ENCODE measurements at places on chromosomes 5 and 9. TPM values are rescaled to one million over a fixed set of nuclear protein-coding genes. Genes with fewer than 3 reads are reported as not detected.
A peak's percentile ranks its signal among the peaks of the same experiment; 100 is the strongest.

GRCh38 chr9:16729651-16730050, 140.8 kb downstream of the BNC2 start:
- H3K27me3 ChIP-seq = peaks cover 40% of the 10 kb centered on the region
- peaks cover 8% of the 10 kb centered on the region for H3K4me1 ChIP-seq
- no peak overlapping the region for H3K4me3 ChIP-seq
- DNase-seq = no peak
- peaks cover 5% of the 10 kb centered on the region for H3K36me3 ChIP-seq

DNA sequence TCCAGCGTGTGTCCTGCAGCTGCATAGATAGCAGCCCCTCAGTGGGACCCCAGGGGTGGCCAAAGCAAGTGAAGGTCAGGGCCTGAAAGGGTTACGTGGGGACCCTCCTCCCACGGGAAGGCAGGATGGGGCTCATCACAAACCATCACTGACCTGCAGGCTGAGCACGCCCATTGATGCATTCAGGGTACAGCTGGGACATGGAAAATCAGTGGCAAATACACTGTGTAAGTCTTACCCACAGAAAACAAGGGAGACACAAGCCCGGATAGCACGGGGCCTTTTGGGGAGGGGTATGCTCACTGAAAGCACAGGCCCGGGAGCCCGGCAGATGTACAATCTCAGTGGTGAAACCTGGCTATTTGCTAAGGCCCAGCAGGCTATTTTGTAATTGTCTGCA, 49.1 kb downstream of the SEMA4D start:
- no peaks in the 10 kb centered on the region for H3K27me3 ChIP-seq
- peaks cover 98% of the 10 kb centered on the region for H3K4me1 ChIP-seq
- H3K36me3 ChIP-seq = peaks cover 17% of the 10 kb centered on the region
- peak overlapping the region; percentile 97 for H3K27ac ChIP-seq

GRCh38 chr5:10593531-10594181, 29.8 kb downstream of the ANKRD33B start:
- H3K36me3 ChIP-seq = peaks cover 10% of the 10 kb centered on the region
- DNase-seq = no peak
- no peaks in the 10 kb centered on the region for H3K4me1 ChIP-seq
- H3K4me3 ChIP-seq = no peak overlapping the region
- no peak overlapping the region for H3K27ac ChIP-seq
- H3K27me3 ChIP-seq = peaks cover 16% of the 10 kb centered on the region

NME5 gene
- polyA plus RNA-seq = not detected

DNA sequence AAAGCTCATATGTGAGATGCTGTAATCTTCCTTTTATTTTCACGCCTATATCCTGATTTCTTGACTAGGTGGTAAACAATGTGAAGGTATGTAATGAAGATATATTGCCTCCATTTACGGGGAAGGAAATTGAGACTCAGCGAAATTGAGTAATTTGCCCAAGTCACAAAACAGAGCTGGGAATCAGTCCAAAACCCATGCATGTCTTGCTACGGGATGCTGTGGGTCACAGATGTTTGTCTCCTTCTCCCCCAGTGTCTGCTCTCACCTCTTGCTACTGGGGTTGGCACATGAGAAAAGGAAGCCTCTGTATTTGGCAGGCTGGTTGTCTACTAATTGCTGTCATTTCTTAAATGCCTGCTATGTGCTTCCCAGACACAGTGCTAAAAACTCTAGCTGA, 53.7 kb upstream of the TEX48 start:
- no peaks in the 10 kb centered on the region for H3K36me3 ChIP-seq
- H3K4me1 ChIP-seq = peaks cover 28% of the 10 kb centered on the region
- H3K4me3 ChIP-seq = peak overlapping the region; percentile 55
- DNase-seq = no peak
- no peak overlapping the region for H3K27ac ChIP-seq

DNA sequence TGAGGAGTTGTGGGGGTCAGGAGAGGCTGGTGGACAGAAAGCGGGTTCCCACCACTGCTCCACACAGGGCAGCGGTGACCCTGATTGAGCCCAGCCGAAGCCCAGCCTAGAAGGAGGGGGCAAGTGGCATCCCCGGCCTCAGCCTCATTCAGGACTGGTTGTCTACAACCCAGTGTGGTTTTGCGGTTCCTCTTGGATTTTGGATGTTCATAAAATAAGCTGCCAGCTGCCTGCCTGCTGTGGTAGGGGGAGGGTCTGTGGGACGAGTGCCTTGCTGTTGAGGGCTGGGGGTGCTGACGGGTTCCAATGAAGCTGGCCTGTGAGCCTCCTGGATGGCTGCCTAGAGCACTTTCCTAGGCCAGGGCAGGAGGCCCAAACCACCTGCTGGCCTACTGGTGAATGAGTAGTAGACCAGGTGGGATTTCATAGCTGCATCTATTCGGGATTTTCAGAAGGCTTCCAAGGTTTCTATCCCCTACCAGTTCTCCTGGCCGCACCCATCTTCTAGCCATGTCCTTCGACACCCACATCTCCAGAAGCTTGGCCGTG, 102.4 kb downstream of the NDFIP1 start:
- H3K27ac ChIP-seq = no peak overlapping the region
- H3K36me3 ChIP-seq = no peaks in the 10 kb centered on the region
- no peak for DNase-seq
- no peaks in the 10 kb centered on the region for H3K4me1 ChIP-seq
- H3K27me3 ChIP-seq = peaks cover 2% of the 10 kb centered on the region
- no peak overlapping the region for H3K4me3 ChIP-seq

RNF180 gene
- not detected for polyA plus RNA-seq

DNA sequence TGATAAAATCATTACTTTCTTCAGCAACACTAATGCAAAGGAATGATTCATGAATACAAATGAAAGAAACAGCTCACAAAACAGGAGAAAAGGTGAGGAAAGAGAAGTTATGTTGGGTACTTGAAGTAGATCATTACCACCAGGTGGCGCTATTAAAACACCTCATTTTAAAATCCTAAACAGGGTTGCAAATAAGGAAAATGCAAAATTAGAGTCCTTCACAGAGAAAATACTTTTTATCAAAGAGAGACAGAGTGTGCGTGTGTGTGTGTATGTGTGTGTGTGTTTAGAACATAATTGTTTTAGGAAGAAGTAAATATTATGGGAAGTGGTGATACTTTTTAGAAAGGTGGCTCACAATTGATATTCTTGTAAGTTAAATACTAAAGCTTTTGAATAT, 49.5 kb upstream of the CD180 start:
- no peaks in the 10 kb centered on the region for H3K27me3 ChIP-seq
- no peak overlapping the region for H3K27ac ChIP-seq
- no peak overlapping the region for H3K4me3 ChIP-seq
- H3K36me3 ChIP-seq = no peaks in the 10 kb centered on the region
- H3K4me1 ChIP-seq = peaks cover 7% of the 10 kb centered on the region

SOX30 gene
- 0.12 TPM for polyA plus RNA-seq

PCBD2 gene
- 12.4 TPM for polyA plus RNA-seq

DNA sequence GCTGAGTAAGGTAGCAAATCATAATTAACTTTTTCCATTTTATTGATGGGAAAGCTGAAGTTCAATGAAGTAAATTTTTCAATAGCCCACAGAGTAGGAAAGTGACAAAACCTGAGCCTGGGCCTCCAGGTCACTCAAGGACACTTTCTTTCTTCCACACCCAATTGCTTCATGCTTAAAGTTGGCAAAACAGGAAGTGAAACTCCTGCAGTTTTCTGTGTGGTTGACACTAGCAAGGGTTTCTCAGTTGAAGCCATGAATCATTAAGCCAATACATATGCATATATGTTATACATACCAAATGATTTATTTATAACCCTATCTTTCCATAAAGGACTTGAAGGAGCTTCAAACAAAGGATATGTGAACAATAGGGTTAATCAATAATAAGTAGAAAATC, 13.9 kb downstream of the TLR4 start:
- no peaks in the 10 kb centered on the region for H3K27me3 ChIP-seq
- no peaks in the 10 kb centered on the region for H3K4me1 ChIP-seq
- no peak overlapping the region for H3K27ac ChIP-seq
- no peak overlapping the region for H3K4me3 ChIP-seq
- no peak for DNase-seq

- no peaks in the 10 kb centered on the region for H3K4me1 ChIP-seq
- H3K27ac ChIP-seq = no peak overlapping the region
- H3K27me3 ChIP-seq = peaks cover 22% of the 10 kb centered on the region
- DNase-seq = no peak
Measured at GRCh38 chr5:43332401-43332800, 19.2 kb upstream of the HMGCS1 start.

SLC45A2 gene
- not detected for polyA plus RNA-seq
